B cell (primary cell): ENCODE measurements at places on chromosomes 6 and 20. TPM values are rescaled to one million over a fixed set of nuclear protein-coding genes. Genes with fewer than 3 reads are reported as not detected.

CLDN20 gene
- polyA plus RNA-seq = not detected in 2 replicates

TP53TG5 gene
- polyA plus RNA-seq = not detected in 2 replicates

RNF182 gene
- polyA plus RNA-seq = 0.12 TPM in 1 of 2 replicates, not detected in the other

ZFAND3 gene
- 13.5 TPM in 2 replicates for polyA plus RNA-seq

TFAP2C gene
- polyA plus RNA-seq = not detected in 2 replicates

GJA10 gene
- not detected in 2 replicates for polyA plus RNA-seq

BCAS4 gene
- polyA plus RNA-seq = 38.3 and 44.8 TPM in 2 replicates

TMEM244 gene
- polyA plus RNA-seq = not detected in 2 replicates

EYA4 gene
- polyA plus RNA-seq = not detected in 2 replicates

SLC24A3 gene
- not detected in 2 replicates for polyA plus RNA-seq

L3MBTL1 gene
- 15.6 and 24.3 TPM in 2 replicates for polyA plus RNA-seq

PI16 gene
- 1.4 and 7.4 TPM in 2 replicates for polyA plus RNA-seq

DNA sequence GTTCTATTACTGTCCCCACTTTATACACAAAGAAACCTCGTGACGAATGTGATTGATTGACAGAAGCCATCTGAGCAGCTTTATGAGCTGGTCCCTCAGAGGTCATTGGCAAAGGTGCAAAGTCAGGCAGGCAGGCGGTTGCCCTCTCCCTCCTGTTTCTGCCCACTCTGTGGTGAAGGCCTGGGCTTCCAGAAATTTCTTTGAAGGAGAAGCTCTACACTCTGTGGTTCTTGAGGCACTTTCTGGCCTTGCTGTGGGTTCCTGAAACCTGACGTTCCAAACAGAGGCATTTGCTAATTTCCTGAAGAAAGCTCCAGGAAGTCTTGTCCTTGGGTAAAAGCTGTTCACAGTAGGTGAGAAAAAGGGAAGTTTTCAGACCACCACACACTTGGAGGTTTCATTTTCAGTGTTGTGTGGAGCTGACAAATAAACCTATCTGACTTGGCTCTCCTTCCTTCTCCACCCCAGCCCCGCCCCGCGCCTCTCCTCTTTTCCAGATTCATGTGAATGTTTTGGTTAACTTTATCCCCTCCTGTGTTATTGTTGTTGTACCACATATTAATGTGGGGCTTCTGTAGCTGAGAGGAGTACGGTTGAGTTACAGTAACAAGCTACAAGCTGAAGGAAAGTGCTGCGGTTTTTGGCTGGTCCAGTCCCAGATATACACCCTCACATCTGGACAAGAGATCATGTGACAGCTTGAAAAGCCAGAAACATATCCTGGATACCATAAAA lies 274.1 kb downstream of the CLIC5 start:
- DNase-seq = peak; percentile 46

- DNase-seq = no peak
These were observed 3.3 kb downstream of the EFHC1 start for GRCh38 chr6:52423448-52423847.

- DNase-seq = peak; percentile 80
These were observed 92.0 kb upstream of the PRDM1 start for GRCh38 chr6:105994118-105994590.

DNA sequence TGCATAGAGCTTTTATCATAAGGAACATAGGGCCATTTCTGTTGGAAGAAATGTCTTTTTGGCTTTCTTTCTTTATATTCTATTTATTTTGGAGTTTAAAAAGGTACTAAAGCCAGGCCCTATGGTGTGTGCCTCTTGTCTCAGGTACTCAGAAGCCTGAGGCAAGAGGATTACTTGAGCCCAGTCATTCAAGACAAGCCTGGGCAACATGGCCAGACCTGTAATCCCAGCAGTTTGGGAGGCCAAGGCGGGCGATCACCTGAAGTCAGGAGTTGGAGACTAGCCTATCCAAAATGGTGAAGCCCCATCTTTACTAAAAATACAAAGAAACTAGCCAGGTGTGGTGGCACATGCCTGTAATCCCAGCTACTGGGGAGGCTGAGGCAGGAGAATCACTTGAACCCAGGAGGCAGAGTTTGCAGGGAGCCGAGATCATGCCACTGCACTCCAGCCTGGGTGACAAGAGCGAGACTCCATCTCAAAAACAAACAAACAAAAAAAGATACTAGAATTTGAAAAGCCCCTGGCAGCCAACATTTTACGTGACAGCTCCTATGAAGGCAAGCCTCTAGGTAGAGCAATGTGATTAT lies 80.0 kb downstream of the CBFA2T2 start:
- no peak for DNase-seq

GRCh38 chr20:43976547-43976946 lies 61.9 kb downstream of the TOX2 start:
- no peak for DNase-seq

DNA sequence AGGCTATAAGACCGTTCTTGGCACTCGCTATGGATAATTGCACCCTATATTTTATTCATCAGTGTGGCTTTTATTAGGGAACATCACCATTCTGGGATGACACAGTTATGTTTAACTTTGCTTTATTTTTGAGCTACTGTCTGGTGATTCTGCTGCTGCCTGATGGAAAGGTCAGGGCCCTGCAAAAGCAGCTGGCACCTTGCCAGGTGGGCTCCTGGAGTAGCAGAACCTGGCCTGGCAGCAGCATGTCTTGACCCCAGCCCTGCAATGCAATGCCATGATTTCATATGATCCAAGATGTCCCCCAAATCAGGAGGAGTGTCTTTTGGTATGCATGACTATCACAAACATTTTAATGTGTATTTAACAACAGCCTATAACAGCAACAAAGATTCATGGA lies 228.4 kb upstream of the RSPO3 start:
- DNase-seq = no peak

- DNase-seq = no peak
These were observed 94.6 kb upstream of the ENPP5 start for GRCh38 chr6:46265373-46265772.
